ENCODE measurements at places on chromosomes 11 and 22.

DNA sequence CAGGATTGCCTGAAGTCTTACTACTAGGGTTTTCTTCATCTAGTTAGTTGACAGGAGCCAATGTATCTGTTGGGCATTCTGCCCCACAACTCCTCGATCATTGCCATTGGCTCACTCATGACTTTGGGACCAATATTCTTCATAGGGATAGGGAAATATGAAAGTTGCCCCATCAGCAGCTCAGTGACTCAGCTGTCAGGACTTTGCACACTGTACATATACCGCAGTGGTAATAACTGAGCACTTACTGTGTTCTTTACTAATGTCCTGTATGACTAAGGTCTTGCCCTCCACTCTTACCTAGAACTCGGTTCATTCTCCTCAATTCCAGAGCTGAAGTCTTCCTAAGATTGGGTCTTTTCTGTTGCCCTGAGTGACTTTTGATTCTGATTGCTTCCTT lies 46.8 kb upstream of the PGR start:
- DNase-seq, result no peak

DNA sequence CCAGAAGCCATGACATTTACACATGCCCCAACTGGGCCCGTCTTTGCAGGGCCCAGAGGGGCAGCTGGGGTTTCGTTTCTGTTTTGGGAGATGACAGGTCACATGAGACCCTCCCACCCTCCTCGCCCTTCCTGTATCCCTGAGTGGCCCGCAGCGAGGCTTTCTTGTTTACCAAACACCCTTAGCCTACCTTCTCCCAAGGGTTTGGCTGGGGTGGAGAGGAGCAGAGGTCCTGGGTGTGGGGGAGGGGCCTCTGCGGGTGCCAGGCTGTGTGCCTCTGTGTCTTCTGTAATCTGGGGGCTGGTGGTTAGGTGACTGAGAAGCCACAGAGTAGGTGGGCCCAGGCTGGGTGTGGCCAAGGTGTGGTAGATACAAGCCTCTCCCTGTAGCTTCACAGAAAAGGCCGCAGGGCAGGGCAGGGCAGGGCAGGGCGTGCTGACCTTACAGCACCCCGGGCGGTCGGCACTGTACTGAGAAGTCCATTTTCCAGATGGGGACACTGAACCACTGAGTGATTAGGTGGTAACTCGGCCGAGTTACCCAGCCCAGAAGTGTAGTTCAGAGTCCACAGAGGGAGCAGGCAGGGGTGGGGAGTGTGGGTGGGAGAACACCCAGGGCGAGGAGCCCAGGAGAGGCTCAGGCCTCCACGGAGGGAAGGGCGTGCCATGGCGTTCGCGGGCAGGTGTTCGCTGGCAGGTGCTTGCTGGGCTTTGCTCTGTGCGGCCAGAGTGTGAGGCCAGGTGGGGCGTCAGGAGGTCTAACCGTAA lies 8.7 kb downstream of the PRR5 start:
- DNase-seq, result no peak

GRCh38 chr11:79189055-79189454 lies 251.8 kb downstream of the TENM4 start:
- no peak for DNase-seq

GRCh38 chr22:38725900-38726655 lies 20.3 kb downstream of the GTPBP1 start:
- DNase-seq, result no peak

- DNase-seq, result peak; percentile 47
These were observed 113.6 kb downstream of the MICAL2 start for GRCh38 chr11:12223771-12224536.

GRCh38 chr11:122115524-122116379 lies at the start of gene BLID:
Gene BLID (minus strand): TSS chr11:122116215. CDS start chr11:122115922, 293 bp downstream.
- DNase-seq, result no peak

DNA sequence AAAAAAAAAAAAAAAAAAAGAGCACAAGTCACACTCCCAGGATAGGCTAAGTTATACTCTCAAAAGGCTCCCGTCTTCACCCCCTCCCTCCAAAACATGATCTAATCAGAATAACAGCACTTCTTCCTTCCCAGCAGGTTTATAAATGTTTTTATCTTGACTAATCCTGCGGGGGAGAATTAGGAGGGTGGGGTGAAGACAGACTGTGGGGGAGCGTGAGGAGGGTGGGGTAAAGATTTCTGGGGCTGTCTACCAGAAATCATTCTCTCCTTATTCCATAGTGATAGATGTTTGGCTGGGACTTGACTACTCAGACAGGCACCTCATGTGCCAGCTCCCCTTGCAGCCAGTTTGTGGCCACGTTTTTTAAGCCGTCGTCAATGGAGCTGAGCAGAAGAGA lies 17.0 kb downstream of the KCNE3 start:
- DNase-seq, result no peak

- DNase-seq, result no peak
These were observed 2.6 kb upstream of the NUDT8 start for GRCh38 chr11:67632175-67632981.
